ENCODE measurements at places on chromosomes 1 and 21.

DNA sequence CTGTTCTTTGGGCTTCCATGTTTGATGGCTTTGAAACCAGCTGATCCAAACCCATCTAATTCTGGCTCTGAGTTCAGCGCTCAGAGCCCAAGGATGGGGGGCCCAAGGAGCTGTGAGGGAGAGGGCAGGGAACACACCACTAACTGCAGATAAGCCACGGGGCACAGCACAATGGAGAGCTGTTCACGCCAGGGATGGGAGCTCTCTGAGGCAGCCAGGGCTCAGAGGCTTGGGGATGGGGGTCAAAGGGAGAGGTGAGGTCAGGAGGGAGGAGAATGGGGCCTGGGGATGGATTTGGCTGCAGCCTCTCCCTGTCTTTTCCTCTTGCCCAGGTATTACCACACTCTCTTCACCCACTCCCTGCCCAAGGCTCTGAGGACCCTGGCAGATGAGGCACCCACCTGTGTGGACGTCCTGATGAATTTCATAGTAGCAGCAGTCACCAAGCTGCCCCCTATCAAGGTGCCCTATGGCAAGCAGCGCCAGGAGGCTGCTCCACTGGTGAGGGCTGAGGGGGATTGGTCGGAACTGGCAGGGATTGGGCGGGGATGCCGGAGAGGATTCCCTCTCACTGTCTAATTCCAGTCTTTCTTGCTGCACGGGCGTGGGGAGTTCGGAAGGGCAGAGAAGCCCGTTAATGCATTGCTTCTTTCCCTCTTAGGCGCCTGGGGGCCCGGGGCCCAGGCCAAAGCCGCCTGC is 11.3 kb downstream of the SLC30A2 start:
- no peak for DNase-seq

GRCh38 chr1:94962409-94963265 is 35.7 kb upstream of the CNN3 start:
- DNase-seq: peak; percentile 2

GRCh38 chr1:53195246-53196016 is 1.2 kb upstream of the CPT2 start:
- DNase-seq: no peak

GRCh38 chr1:54403808-54404261 is 2.4 kb downstream of the SSBP3 start:
- no peak for DNase-seq

GRCh38 chr1:156502894-156503697 is 2.5 kb upstream of the MEF2D start:
- no peak for DNase-seq

DNA sequence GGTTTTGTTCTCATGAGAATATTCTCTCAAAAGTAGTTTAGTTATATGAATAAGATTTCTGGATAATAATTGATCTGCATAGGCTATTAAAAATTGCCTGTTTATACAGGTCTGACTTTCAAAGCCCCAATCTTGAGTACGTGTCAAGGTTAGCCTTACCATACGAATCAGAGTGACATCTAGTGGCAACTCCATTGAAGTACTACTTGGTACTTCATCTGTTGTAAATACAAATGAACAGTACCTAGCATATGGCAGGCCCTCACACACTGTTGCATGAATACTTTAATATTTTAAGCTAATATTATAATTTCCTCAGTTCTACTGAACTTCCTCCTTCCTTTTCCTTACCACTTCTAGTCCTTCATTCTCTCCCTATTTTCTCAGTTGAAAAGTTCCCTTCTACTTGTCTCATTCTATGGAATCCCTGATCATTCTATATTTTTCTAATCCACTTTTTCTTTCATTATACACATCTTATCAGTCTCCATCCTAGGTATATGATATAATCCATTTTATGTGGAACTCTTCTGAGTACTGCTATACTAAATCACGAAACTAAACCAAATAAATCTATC is 101.2 kb downstream of the AKT3 start:
- peak; percentile 82 for DNase-seq

DNA sequence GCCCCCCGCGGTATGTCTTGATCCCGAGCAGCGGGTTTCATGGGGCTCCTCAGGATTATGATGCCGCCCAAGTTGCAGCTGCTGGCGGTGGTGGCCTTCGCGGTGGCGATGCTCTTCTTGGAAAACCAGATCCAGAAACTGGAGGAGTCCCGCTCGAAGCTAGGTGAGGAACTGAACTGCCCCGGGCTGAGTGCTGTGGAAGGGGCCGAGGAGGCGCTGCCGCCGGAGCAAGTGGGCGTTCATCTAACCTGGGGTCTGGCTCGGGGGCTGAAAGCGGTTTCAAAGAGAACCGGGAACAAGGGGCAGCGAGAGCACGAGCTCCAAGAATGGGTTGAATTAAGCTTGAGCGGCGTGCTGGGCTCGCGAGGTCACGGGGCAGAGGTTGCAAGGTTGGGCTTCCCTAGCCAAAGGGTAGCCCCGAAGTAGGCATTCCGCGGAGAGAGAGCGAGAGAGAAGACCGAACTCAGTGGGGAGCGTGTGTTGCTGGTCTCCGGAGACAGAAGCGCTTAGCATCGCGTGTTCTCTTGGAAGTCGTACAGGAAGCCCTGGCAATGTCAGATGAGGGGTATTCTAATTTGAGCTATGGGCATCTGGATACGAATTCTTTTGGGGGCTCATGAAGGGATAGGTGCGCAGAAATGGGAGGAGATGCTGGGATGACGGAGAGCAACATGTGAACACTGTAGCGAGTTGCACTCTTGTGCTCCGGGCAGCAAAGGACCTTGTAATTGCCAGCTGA is 732 bp downstream of the HS2ST1 start:
- DNase-seq: peak; percentile 10

- no peak for DNase-seq
These were observed 46.4 kb downstream of the PKNOX1 start for GRCh38 chr21:43020771-43021170.

DNA sequence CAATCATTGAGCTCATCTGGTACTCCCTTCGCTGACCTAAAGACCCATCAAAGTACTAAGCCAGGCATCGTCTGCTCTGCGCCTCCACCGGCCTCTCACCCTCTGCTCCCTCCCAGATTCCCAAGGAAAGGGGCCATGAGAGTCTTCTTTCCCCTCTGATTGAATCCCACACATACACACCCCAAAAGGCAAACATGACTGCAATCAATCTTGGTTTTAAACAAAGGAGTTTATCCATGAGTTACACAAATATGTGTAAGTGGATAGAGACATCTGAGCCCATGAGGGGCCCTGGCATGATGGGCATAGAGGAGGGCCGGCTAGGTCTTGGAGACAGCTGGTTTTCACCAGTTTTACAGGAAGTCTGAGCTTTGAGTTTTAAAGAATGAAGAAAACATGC is 50.9 kb downstream of the CAPN2 start:
- no peak for DNase-seq

DNA sequence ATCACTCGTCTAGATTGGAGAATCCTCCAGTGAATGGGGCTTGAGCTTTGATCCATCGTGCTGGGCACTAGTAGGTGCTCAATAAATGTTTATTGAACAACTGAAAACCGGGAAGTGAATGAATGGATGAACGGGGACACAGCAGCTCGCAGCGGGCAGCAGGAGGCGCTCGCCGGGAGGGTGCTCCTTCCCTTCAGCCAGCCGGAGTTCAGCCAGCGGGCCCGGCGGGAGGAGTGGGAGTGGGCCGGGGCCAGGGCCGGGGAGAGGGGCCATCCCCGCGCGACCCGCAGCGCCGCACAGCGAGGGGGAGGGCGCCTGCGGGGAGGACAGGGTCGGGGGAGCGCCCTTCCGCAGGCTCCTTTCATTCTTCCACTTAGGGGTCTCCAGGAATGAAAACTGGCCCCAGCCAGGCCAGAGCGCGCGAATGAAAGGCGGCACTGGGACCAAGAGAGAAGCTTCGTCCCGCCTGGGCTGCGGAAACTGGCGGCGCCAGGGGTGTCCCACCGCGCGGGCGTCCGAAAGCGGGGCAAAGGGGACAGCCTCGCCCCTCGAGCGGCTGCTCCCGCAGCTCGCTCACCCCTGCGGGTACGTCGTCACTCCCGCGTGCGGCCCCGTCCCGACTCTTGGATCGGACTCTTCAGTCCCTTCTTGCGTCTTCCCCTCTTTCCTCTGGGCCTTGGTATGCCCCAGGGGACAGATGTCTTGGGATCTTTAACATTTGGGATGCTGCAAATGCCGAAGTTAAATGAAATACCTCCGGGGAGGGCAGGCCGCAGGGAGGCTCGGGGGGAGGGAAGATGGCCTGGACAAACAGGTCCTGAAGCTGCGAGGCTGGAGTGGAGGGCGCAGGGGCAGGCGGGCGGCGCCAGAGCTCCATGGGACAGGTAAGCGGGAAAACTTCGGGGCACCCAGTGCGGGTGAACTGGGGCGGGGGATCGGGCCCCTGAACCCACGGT is 3.6 kb upstream of the INAVA start:
- no peak for DNase-seq

Measured in T-helper 2 cell (primary cell).